Activated T-helper 17 cell treated with anti-CD3 and anti-CD28 coated beads, Interleukin-2, amount 50 U/mL, for 72 hours (primary cell): ENCODE measurements at places on chromosomes 11 and 22. TPM values are rescaled to one million over a fixed set of nuclear protein-coding genes. Genes with fewer than 3 reads are reported as not detected.

DNAJC4 gene
- 19.9 TPM for total RNA-seq

DNA sequence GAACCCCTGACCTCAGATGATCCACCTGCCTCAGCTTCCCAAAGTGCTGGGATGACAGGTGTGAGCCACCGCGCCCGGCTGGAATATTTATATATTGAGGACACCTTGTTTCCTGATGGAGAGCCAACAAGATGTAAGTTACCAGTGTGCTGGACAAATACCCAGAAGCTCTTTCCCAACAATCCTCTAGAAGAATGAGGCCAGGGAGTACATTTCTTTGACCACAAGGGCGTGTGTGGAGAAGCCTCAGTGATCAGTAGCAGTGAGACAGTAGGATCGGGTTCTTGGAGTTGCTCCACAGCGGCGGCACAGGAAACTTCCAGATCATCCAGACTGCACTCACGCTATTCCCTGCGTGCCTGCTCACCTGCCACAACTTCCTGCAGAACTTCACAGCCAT lies 10.3 kb upstream of the POLA2 start:
- ATAC-seq: no peak

DNA sequence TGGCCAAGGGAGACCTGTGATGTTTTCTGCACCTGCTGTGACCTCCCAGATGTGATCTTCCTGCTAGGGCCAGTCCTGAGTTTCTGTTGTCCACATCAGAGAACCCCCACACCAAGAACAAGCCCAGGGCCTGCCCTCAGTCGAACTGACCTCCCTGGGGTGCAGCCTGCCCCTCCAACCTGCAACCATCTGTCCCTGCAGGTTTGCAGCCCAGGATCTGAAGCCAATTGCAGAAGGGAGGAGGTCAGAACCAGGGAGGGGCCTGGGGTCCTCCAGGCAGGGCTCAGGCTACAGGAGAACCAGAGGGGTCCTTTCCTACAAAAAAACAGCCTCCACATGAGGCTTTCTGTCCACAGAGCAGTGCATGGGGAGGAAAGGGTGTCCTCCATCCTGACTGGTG lies 807 bp downstream of the TRIM3 start:
- ATAC-seq: no peak

PRODH gene
- total RNA-seq: 1.1 TPM

MMP12 gene
- total RNA-seq: not detected

GRCh38 chr11:62458212-62459002 lies 39.6 kb downstream of the SCGB1A1 start:
- no peak for ATAC-seq

DNA sequence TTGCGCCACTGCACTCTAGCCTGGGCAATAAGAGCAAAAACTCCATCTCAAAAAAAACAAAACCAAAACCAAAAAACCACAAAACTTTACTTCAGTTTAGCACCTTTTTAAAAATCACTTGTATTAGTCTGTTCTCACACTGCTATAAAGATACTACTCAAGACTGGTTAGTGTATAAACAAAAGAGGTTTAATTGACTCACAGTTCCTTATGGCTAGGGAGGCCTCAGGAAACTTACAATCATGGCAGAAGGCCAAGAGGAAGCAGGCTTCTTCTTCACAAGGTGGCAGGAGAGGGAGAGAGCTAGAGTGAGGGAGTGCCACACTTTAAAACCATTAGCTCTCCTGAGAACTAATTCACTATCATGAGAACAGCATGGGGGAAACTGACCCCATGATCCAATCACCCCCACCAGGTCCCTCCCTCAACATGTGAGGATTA lies 261.3 kb downstream of the TMEM135 start:
- ATAC-seq: peak; percentile 18
